ENCODE measurements at places on chromosomes 3 and 15. TPM values are rescaled to one million over a fixed set of nuclear protein-coding genes. Genes with fewer than 3 reads are reported as not detected.

ADAMTS9 gene
- total RNA-seq = 14.7 TPM

SRP14 gene
- total RNA-seq = 240 TPM

BCL2A1 gene
- total RNA-seq = 0.30 TPM

DNA sequence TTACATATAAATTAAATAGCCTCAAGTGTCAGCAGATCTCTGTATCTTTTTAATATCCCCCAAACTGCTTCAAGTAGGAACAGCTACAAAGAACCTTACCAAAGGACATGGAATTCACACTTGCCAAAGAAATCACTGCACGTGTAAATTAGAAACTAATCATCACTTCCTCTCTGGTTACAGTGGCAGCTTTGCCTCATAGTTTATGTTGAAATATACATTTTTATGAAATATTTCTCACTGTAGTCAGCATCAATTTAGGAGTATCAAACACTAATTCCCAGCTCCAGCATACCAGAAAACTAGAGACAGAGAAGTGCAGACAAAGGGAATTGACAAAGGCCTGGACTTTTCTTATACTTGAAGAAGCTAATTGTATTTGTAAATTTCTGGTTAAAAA, 260.9 kb downstream of the TIGIT start:
- DNase-seq = no peak

DNA sequence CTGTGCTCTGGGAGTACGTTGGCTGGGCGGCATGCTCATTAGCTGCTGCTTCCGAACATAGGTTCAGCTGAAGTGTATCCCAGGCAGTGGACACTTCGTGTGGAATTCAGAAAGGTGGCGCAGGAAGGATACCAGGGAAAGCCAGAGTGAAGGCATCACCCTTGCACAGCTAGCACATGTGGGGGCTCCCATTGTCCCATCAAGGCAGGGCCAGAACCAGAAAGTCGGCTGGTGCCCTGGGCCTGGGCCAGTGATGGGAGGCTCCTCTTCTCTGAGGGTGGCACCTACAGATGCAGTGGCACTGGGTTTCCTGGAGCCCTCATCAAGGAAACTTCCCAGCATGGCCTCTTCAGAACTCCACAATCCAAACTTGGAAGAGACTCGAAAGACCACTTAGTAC, 56.6 kb downstream of the PGPEP1L start:
- no peak for DNase-seq

- DNase-seq = no peak
Measured at GRCh38 chr3:113499081-113499480, 15.9 kb downstream of the SPICE1 start.

DNA sequence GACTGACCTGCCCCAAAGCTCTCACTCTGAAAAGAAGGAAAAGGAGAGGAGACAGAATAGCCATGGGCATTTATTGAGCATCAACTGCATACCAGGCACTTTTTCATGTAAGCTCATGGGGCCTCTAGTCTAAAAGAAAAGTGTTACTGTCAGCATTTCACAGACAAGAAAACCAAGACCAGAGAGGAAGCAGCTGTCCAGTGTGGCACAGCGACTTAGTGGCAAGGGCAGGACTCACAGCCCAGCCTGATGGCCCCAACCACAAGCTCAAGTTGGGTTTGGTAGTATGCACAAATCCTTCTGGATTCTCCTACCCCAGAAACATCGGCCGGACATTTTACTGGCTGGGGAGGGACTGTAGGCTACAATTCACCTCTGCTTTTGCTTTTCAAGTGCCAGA, 5.8 kb downstream of the EFCC1 start:
- DNase-seq = no peak

GRCh38 chr3:127799476-127800222, 22.7 kb downstream of the MGLL start:
- no peak for DNase-seq

DNA sequence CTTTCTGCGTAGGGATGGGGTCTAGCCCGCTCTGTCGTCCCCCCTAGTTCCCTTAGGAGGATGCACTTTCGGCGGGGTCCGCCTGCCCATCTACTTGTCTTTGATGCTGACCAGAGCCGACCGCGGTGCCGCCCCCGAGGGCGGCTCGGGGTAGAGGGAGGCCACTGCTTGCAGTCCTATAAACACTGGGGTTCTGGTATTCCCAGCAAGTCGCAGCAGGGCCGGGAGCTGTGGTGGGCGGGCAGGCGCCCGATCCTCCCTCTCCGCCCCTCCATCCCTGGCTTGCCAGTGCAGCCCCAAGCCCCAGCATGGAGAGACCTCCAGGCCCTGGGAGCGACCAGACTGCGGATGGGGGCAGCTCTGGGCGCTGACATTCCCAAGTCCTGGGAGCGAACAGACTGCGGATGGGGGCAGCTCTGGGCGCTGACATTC, 830 bp downstream of the SEMA4B start:
- no peak for DNase-seq

WDR93 gene
- total RNA-seq = not detected

GRCh38 chr3:908839-909238, 184.0 kb upstream of the CNTN6 start:
- DNase-seq = no peak

- peak; percentile 23 for DNase-seq
Measured at GRCh38 chr3:119810018-119810435, 28.1 kb downstream of the NR1I2 start.

DNA sequence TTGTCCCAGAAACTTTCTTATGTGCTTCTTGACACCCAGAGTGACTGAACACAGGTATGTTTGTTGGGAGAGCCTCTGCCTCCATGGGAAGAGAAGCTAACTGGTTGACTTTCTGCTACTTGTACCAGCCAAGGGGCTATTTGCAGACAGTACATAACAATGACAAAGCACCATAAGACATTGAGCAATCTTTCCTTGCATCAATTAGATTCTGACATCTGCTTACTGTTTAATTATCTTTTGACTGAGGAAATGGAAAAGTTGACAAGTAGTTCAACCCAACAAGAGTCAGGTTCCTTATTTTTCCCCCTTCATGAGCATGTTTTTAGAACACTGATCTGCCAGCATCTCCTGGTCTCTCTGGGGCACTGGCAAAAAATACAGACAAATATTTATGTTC, 157.7 kb downstream of the RPLP1 start:
- DNase-seq = no peak

DNA sequence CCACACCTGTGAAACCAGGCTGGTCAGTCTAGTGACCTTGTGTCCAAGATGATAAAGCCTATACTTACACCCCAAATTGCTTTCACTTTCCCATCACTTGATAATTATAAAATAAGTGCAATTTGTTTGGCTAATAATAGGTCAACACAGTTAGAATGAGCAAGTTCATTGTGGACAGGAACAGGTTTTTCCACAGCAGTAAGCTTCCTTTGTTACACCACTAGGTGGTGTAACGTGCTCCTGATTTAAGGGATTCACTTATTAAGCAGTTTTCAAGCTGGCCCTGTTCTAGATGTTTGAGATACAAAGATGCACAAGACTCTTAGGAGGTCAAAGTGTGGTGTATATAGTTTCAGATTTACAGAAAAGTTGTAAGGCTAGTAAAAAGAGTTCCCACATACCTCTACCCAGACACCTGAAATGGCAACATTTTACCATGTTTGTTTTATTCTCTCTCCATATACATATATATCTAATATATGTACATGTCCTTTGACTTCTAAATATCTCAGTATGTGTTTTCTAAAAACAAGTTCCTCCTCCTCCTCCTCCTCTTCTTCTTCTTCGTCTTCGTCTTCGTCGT, 6.8 kb upstream of the MFSD1 start:
- no peak for DNase-seq

GRCh38 chr3:53744351-53744750, 101.9 kb downstream of the CHDH start:
- no peak for DNase-seq

DNA sequence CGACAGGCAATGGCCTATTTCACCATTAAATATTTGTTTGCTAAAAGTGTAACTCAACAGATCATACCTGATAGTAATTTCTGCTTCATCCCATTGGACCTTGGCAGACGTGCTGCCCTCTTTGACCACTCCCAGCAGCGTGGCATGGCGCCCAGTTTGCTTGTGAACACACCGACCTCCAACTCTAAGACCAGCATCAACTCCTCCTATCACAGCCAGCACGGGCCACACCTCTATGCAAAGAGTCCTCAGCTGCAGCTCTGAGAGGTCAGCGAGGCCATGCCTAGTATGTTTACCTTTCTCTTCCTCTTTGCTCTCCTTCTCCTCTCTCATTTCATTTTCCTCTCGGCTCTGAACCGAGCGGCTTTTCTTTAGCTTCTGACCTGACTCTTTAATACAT, 80.6 kb downstream of the FBXL22 start:
- DNase-seq = peak; percentile 44

DNA sequence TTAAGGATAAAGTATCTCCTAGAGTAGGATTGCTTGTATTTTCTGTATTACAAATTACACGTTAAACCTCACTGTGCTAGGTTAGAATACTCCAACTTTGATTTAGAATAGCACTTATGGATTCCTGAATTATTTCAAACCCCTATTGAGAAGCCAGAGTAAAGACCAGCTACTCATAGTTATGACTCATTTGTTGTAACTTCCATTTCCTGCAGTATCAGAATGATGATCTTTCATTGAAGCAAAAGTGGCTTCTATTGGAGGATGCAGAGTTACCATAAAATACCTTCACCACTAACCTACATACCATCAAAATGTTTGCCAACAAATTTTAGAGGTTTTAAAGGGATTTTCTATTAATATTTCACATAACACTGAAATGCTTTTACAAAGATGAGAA, 1322.7 kb upstream of the ALCAM start:
- DNase-seq = no peak

- DNase-seq = no peak
Measured at GRCh38 chr15:59952960-59953359, 51.2 kb upstream of the FOXB1 start.

GRCh38 chr3:128498901-128499530, 6.0 kb upstream of the GATA2 start:
- no peak for DNase-seq

DNA sequence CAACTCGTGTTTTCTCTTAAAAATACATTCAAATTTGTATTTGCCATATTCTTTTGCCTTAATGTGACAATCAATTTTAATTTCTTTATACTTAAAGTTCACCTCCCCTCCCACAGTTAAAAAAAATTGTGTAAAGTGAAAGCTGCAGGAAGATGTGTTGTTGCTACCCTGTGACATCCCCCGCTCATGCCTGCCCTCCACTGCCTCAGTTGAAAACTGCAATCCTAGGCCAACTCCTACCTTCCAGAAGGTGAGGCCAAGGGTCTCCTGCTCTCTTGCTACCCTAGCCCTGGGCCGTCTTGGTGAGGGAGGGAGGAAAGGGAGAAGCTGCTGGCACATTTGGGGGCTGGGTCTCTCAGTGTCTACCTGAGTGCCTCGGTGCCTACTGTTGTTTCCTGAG, 57.0 kb upstream of the CMTM7 start:
- DNase-seq = no peak

PLA2G4E gene
- total RNA-seq = not detected

IL17RC gene
- total RNA-seq = 35.0 TPM

DNA sequence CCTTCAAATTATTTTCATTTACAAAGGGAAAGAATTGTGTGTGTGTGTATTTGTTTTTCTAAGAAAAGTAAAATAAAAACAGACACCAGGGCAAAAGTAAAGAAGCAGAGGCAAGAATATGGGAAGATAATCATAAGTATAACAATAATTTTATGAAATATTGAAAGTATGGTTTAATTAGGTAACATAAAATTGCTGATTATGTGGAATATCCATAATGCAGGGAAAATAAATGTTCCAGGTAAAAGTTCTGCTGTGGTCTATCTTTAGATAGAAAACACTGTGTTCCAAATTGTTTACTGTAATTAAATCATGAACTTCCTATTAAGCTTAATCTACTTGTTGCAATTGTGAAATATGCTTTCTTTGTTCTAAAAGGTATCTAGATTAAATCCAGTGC, 25.7 kb upstream of the KCNMB2 start:
- DNase-seq = no peak

Measured in left ventricle myocardium inferior (tissue), 1 donor.